Stimulated activated CD4-positive, alpha-beta T cell treated with anti-CD3 and anti-CD28 coated beads, Interleukin-15, amount 100 ng/mL, for 1 hour (primary cell): ENCODE measurements at places on chromosomes 12 and 14.

DNA sequence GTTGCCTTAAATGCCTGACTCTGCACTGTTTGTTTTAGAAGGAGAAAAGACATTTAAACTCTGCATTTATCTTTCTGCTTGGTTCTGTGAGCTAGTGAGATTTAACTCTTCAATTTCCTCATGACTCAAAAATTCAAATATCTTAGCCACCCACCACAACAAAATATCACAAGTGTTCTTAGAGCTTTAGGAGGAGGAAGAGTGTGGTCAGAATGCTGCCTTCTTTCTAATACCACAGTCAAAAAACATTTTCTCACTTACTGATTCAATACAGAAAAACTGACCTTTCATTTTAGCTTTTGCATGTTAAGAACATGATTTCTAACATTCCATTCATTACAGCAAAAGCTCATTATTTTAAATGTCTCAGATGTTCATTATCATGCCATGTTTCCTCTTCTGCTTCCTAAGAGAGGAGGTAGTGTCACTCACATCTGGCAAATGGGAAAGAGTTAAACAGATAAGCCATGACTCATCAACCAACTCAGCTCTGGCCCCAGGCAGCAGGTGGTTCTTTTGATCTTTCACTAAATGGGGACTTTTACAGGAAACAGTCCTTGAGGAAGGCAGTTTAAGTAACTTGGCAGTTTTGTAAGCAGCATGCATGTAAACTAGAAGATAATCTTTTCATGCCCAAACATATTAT lies 56.4 kb upstream of the RNU6-8 start:
- no peak for DNase-seq

- no peak for DNase-seq
Measured at GRCh38 chr14:32625211-32625610, 296.1 kb downstream of the AKAP6 start.

GRCh38 chr12:117361905-117362304 lies 479 bp upstream of the NOS1 start:
- no peak for DNase-seq

- no peak for DNase-seq
Measured at GRCh38 chr12:31224768-31225448, 101.0 kb downstream of the SINHCAF start.

DNA sequence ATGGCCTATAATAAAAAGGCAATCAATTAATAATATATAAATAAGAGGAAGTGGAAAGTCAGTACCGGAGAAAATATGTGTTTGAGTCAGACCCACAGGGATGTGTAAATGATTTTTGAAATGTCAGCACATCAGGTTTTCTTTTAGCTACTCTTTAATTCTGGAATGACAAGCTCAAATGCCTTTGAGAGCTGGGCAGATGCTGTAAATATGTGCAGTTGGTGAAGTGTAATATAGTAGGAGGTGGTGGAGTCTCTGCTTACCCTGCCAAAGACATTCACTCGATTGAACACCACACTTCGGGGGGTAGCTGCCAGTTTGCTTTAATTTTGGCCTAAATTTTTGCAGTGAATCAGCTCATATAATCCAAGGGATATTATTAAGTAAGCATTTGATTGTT lies 93.0 kb downstream of the PLEKHA5 start:
- no peak for DNase-seq

DNA sequence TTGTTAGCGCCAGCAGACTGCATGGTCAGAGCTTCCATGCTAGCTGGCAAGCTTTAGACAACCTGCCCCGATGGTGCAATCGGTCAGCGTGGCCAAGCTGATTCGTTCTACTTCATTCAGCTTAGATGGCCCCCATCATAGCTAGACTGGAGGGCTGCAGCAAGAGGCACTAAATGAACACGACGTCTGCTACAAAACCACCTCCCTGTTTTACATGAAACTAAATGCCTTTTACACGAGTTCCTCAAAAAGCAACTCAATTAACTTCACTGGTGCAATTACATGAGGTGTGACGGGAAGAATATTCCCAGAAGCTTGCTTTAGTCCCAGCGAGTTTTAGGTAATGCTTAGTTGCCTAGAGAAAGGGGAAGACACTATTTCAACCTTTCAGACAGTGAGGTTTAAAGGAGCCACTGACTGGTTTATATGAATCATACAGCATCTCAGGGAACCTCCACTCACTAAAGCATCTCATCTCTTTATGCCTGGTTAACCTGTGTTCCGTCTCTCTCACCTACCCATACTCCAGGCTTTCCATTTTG lies 8.4 kb downstream of the NIN start:
- DNase-seq = no peak

DNA sequence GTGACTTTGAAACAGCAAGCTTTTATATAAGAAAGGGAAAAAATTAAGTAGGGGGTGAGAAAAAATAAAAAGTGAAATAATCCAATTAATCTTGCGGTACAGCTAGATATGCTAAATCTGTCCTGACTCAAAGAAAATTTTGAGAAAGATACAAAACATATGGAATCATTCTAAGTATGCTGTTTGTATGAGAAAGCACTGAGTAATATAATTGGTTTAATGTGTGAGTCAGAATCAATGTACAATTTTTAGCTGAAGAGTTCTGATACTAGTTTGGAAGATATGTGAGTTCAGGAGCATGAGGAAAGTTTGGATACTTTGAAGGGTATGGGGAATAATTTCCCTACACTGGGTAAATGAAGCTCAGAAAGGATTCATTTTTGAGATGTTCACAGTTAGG lies 190.9 kb upstream of the RASSF8 start:
- no peak for DNase-seq

DNA sequence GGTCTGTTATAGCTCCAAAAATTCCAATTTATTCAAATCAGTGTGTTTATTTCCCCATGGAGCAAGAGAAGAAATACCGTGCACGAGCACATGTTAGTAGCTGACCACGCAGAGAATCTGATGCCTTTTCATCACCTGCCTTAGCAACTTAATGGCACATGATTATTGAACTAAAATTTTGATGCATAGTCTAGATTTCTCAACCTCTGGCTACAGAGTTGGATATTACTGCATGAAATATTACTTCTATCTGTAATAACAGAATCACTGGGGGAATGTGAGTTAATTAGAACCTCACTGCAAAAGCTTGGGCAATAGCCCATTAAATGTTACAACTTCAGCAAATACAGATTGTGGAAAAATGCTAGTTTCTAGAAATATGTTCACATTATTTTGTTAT lies 335.8 kb downstream of the FLRT2 start:
- DNase-seq = no peak

DNA sequence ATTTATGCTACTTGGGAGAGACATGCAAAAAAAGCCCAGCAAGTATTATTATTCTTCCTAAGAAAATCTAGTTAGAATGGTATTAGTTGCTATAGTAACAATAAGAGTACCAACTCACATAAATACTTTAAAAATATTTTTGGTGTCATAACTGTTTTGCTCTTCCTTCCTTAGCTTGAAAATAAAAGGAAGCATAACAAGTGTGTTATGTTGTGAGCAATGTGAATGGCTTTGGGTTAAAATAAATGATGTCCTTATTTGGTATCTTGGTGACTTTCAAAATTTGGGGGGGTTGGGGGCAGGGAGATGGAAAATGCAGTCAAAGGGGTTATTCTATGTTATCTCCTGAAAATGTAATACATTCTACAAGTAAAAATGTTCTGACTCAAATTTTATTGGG lies 91.0 kb downstream of the ELK3 start:
- no peak for DNase-seq

GRCh38 chr12:10690906-10691305 lies 17.1 kb upstream of the STYK1 start:
- DNase-seq = no peak

- DNase-seq = no peak
Measured at GRCh38 chr14:74083784-74084276, 423 bp downstream of the ALDH6A1 start.

DNA sequence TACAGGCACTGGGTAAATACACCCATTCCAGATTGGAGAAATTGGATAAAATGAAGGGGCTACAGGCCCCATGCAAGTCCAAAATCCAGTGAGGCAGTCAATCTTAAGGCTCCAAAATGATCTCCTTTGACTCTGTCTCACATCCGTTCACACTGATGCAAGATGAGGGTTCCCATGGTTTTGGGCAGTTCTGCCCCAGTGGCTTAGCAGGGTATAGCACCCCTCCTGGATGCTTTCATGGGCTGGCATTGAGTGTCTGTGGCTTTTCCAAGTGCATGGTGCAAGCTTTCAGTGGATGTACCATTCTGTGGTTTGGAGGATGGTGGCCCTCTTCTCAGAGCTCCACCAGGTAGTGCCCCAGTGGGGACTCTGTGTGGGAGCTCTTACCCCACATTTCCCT lies 427.2 kb downstream of the TRHDE start:
- DNase-seq = no peak

DNA sequence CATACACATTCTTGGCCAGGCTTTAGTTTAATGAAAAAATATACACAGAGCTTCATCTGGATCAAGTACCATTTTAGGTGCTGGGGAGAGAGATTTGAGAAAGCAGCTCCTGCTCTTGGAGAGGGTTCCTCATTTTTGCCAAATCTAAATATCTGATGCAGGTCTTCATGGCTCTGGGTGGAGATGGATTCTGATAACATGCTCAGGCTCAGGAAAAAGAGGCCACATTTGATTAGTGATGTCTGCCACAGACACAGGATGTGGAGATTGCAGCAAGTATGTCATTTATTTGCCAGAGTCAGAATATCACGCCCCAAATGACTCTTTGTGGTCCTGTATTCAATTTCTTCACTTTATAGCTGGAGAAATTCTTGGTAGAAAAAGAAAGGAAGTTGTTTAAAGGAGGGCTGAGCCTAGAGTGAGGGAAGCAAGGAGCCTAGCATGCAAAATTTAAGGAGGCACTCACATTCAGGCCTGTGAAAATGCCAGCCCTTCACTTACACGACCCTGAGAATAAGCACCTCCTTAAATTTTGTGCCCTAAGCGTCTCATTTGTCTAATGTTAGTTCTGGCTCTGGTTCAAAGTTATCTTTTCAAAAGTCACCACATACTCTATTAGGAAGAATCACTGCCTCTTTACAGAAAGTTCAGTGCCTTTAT lies 492.9 kb upstream of the TBX3 start:
- no peak for DNase-seq
